Lower leg skin (tissue), 4 donors: ENCODE measurements at places on chromosomes 7 and 10.

DNA sequence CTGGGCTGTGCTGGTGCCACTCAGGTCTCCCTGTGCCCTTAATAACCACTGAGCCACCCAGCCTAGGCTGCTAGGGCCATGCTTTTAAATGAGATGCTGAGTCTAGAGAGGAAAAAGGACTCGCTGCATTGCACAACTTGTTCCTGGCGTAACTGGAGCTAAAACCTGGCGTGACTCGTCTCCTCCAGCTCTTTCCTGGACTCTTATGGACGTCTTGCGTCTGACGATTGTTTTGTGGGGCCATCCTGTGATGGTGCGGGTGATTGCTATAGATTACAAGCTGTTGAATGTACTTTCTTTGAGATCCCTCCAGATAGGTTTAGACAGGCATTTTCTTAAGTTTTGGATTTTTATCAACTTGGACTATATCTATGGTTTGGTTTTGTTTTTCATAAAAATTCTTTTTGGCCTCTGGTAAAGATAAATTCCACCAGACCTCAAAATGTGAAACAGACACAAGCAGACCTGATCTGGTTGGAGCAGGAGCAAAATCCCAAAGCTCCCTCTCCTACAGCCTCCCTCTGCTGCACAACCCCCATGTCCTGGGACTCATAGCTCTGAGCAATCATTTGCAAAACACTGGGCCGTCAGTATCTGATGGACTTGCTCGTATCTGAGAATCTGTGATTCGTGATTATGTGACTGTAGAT is 230.3 kb downstream of the ARHGAP12 start:
- DNase-seq, result peak; percentile 82

GRCh38 chr10:71966046-71967004 is 2.1 kb downstream of the CHST3 start:
- DNase-seq, result no peak

DNA sequence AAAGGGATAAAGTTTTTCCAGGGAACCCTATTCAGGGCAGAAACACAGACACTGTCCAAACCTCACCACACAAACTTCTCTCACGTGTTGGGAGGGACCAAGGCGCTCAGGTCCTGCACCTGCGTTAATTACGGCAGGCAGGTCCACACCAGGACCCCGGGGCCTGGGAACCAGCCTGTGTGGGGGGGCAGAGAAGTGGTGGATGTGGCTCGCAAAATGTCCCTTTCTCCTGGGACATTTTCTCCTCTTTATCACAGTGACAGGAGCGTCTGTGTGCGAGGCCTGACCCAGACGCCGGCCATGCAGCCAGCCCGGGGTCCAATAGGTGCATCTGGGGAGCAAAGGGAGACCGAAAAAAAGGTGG is 73.4 kb upstream of the ZNF722 start:
- no peak for DNase-seq

DNA sequence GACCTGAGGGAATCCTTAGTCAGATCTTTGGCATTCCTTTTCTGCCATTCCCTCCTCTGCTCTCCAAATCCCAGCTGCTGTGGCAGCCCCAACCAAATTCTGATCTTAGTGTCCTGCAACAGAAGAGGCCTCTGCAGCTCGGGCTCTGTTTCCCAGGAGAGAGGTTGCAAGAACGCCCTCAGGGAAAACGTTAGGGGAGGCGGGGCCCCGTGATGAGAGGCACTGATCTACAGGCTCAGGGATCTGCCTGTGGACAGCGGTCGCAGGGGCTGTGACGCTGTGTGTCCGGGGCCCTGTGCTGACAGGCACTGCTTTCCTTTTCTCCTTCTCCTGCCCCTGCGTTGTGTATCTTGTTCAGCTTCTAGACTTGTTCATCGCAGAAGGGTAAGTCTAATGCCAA is 57.3 kb upstream of the DPYSL4 start:
- DNase-seq, result no peak

DNA sequence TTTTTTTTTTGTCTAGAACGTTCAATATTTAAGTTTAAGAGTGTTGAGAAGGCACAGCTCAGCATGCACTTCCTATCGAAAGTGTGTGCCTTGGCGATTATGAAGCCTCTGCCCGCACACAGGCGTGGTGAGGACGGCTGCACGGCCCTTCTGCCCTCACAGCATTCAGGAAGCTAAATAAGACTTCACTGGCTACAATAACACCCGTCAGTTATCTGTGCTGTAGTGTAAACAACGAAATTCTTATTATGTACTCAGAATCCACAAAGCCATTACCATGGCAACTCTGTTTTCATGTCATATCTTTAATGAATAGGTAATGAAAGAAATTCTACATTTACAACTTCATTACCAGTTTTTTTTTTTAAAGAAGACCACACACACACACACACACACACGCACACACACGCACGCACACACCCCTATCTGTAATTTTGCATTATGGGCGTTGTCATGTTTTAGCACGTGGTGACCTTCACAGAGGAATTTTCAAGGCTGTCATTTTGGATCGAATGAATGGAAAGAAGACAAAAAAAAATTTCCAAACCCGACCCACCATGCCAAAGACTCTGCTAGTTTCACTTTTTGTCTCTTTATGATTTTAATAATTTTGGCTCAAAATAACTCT is 254.8 kb upstream of the CTBP2 start:
- DNase-seq, result no peak

- DNase-seq, result no peak
Measured at GRCh38 chr10:33719005-33719703, 384.7 kb upstream of the NRP1 start.

DNA sequence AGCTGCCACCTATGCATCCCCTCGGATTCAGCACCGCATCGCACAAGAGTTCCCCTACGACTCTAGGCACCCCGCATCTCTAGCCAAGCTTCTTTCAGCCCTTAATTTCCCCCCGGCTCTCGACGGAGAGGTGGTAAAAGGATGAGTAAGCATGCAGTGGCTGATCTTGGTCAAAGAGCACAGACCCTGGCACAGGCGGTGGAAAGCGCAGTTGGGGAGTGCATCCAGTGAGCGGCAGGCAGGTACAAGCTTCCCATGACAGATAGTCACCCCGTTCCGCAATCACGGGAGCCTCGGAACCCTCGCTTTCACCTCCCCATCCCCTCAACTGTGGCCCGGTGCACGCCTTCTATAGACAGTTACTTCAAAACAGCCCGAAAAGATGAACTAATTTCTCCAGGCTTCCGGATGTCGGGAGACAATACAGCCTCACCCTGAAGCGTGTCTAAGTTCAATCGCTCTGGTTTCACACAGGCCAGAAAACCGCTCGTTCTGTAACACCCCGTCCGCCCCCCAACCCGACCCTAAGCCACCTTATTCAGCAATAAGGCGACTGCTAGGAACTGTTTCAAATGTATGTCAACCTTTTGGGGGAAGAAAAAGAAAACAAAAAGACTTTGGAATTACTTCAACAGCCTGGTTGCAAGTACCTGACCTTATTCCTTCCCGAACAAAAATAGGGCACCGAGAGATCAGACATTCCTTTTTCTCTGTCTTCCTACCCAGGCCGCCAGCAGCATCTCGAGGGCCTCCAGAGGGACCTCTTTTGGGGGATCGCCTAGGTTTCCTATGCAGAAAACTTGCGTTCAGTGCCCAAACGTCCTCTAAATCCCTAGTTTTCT is 1.4 kb downstream of the RHEB start:
- DNase-seq, result peak; percentile 56

DNA sequence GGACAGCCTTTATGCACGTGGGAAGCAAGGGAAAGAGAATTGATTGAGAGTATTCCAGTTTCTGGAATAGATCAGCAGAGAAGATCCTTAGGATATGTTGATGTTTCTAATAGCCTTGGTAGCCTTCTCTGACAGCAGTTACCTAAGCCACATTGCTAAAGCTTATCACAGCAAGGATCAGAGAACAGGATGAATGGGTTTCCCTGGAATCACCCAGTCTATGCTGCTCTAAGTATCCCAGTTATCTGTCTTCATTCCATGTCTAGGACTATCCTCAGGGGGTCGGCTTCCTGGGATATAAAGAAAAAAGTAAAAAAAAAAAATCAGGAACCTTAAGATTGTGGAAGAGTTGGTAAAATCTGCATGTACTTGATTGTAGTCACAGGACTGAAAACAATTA is 352.0 kb upstream of the AKR1E2 start:
- no peak for DNase-seq

GRCh38 chr7:156547884-156548561 is 92.6 kb upstream of the RNF32 start:
- DNase-seq, result no peak

GRCh38 chr7:40579401-40579800 is 444.6 kb downstream of the SUGCT start:
- no peak for DNase-seq

DNA sequence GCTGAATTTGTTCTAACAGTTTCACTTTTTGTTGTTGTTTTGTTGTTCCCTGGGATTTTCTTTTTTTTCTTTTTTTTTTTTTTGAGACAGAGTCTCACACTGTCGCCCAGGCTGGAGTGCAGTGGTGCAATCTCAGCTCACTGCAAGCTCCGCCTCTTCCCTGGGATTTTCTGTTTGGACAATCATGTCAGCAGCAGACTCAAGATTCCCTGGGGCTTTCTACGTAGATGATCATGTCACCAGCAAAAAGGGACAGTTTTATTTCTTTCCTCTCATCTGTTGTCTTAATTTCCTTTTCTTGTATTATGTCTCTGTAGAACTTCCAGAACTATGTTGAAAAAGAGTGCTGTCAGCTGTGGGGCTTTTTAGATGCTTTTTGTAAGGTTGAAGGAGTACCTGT is 241.4 kb downstream of the TNS3 start:
- DNase-seq, result no peak

GRCh38 chr7:1526271-1526754 is 4.2 kb upstream of the MAFK start:
- DNase-seq, result no peak

DNA sequence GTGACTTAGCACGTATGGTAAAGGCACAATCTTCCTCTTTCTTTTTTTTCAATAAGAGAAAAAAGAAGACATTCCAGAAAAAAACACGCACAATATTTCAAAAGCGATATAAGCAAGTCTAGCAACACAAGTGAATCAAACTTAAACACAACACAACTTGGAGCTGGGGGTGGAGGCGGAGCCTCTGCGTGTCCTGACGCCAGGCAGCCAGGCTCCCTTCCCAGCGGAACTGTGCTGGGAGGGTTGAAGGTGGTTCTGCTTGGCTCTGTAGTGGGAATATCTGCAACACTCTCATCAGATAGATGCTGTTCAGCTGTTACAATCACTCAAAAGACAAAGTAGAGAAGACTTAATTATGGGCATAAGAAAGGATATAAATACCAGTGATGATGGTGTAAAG is 211.4 kb downstream of the WDR37 start:
- DNase-seq, result peak; percentile 62

- DNase-seq, result no peak
Measured at GRCh38 chr10:58896229-58896628, 280.2 kb upstream of the PHYHIPL start.

DNA sequence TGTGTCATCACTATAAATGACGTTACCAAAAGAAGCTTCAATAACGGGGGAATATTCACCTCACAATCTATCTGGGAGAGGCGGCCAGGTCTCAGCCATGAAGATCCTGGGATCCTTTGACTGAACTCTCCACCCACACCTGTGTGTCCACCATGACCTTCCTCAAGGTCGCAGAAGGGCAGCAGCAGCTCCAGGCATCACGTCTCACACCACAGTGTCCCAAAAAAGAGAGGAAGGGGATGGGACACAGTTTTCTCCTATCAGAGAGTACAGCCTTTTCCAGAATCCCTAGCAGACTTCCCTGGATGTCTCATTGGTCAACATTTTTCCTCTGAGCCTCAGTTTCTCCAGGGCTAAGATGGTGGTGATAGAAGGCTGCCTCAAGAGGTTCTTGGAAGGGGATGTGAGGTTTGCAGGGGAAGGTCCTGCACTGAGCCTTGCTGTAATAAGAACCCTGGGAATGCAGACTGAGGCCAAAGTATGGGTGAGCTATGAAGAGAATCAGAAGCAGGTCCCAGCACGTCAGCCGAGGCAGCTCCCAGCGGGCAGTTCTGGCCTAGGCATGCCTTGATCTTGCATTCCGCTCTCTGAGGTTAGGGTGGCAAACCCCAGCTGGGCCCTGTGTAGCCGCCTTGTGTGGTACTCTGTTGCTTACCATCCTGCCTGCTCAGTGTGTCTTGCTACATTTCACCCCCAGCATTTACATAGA is 63.8 kb downstream of the COL26A1 start:
- DNase-seq, result no peak

GRCh38 chr10:80277016-80277415 is 12.4 kb downstream of the MAT1A start:
- peak; percentile 7 for DNase-seq

GRCh38 chr7:39950473-39951225 is 593 bp downstream of the CDK13 start:
- no peak for DNase-seq
